Vein endothelial cell (primary cell): ENCODE measurements at places on chromosomes 1 and 21. TPM values are rescaled to one million over a fixed set of nuclear protein-coding genes. Genes with fewer than 3 reads are reported as not detected.

The ILDR2 gene
- total RNA-seq = not detected in 2 replicates

The FLG2 gene
- total RNA-seq = not detected in 2 replicates

The ZC3H12A gene
- total RNA-seq = 5.6 and 7.3 TPM in 2 replicates

The SLC22A15 gene
- 0.10 TPM in 1 of 2 replicates, not detected in the other for total RNA-seq

The COL11A1 gene
- under 0.01 TPM in 2 replicates for total RNA-seq

The RUNX3 gene
- total RNA-seq = not detected in 2 replicates

The CD244 gene
- total RNA-seq = not detected in 2 replicates

The OXCT2 gene
- total RNA-seq = 2.3 and 2.9 TPM in 2 replicates

The SV2A gene
- total RNA-seq = 0.67 and 3.3 TPM in 2 replicates

The LAD1 gene
- not detected in 2 replicates for total RNA-seq

The C1orf87 gene
- total RNA-seq = not detected in 2 replicates
